ENCODE measurements at places on chromosomes 7 and 10. TPM values are rescaled to one million over a fixed set of nuclear protein-coding genes. Genes with fewer than 3 reads are reported as not detected.

- H3K27ac ChIP-seq = no peak overlapping the region
- no peak overlapping the region for H3K4me3 ChIP-seq
- no peaks in the 10 kb centered on the region for H3K27me3 ChIP-seq
- no peaks in the 10 kb centered on the region for H3K36me3 ChIP-seq
- peaks cover 23% of the 10 kb centered on the region for H3K4me1 ChIP-seq
- DNase-seq = peak; percentile 81
Observed at GRCh38 chr7:151012911-151013347, 11.4 kb downstream of the ATG9B start.

GRCh38 chr7:159048656-159049055 lies 96.0 kb downstream of the VIPR2 start:
- no peak overlapping the region for H3K4me3 ChIP-seq
- H3K36me3 ChIP-seq = no peaks in the 10 kb centered on the region
- no peak overlapping the region for H3K27ac ChIP-seq
- no peaks in the 10 kb centered on the region for H3K4me1 ChIP-seq
- H3K27me3 ChIP-seq = peaks cover 65% of the 10 kb centered on the region

DNA sequence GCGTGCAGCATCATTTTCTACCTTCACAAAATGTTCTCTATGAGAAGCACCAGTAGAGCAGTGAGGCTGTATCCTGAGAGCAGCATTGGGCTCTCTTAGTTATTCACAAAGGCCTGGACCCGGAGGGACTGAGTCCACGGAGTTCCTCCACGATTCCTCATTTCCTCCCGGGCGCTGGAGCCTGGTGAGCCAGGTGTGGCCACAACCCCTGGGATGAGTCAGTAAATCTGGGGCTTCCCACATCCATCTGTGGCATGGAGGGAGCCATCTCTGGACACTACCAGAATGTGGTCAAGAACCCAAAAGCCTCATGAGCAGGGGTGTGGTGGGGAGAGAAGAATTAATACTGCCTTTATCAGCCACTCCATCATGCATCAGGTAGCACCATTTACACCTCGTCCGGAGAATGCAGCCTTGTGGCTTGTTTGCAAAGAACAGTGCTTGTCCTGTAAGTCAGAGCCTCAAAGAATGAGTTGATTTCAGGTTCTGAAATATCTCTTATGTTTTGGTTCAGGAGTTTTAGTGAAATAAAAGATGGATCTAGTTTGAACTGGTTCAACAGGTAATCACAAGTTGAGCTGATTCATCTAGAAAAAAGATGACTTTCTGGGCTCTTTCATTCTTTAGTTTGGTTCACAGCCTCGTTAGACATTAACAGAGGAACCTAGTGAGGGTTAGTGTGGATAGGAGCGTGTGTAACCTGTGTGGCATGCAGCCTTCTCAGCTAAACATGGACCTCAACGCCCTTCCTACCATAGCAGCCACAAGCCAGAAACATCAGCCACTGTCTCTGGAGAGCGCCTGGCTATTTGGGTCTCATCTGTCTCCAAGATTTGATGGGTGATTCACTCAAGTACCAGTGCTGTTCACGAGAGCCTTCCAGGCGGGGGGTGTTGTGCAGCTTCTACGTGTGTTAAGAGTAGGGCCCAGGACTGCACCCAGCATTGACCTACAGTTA lies 95.2 kb downstream of the WDR37 start:
- H3K36me3 ChIP-seq = no peaks in the 10 kb centered on the region
- no peak for DNase-seq
- H3K4me1 ChIP-seq = no peaks in the 10 kb centered on the region

Gene MCM10
- 89.3 TPM for total RNA-seq

Gene DYNC1I1
- total RNA-seq = 3.6 TPM

Gene SBDS
- 63.4 TPM for total RNA-seq

Measured in A673 (cell line).